Right lobe of liver (tissue), 6 donors: ENCODE measurements at places on chromosomes 5 and 9. TPM values are rescaled to one million over a fixed set of nuclear protein-coding genes. Genes with fewer than 3 reads are reported as not detected.

- no peak overlapping the region for H3K4me3 ChIP-seq
- no peaks in the 10 kb centered on the region for H3K27me3 ChIP-seq
- DNase-seq: no peak
- H3K4me1 ChIP-seq: no peaks in the 10 kb centered on the region
Observed at GRCh38 chr5:35538198-35538931, 79.3 kb upstream of the SPEF2 start.

- no peak overlapping the region for H3K4me3 ChIP-seq
- H3K36me3 ChIP-seq: no peaks in the 10 kb centered on the region
- H3K4me1 ChIP-seq: no peaks in the 10 kb centered on the region
- no peaks in the 10 kb centered on the region for H3K27me3 ChIP-seq
- no peak for DNase-seq
Observed at GRCh38 chr5:151295791-151296477, 7.6 kb downstream of the SLC36A3 start.

DNA sequence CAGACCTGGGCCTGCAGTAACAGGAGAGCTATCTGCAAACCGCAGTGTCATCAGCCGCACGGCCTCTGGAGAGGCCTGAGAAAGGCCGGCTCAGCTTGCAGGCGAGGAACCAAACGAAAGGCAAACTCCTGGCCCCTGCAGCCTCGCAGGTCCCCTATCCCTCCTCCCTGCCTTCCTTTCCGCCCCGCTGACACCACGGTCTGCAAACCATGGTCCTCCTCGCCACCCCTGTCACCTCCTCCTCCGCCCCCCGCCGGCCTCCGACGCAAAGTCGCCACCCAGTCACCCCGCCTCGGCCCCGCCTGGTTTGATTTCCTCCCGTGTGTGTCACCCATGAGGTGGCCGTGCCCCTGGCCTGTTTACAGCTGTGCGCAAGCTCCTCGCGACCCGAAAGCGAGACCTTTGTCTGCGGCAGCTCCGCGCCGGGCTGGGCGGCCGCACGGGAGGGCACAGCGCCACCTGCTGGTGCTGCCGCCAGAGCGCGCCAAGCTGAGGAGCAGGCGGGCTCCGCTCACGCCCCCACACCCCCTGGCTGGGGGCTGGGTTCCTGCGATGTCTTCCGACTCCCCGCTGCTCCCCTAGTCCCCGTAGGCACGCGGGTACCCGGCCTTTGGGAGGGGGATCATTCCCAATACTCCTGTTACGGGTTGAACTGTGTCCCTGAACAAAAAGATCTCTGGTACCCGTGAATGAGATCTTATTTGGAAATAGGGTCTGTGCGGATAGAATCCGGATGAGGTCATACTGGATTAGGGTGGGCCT is 19.4 kb downstream of the GBGT1 start:
- H3K27ac ChIP-seq: peak overlapping the region; percentile 2
- H3K4me1 ChIP-seq: no peaks in the 10 kb centered on the region
- H3K36me3 ChIP-seq: no peaks in the 10 kb centered on the region
- H3K27me3 ChIP-seq: no peaks in the 10 kb centered on the region

DNA sequence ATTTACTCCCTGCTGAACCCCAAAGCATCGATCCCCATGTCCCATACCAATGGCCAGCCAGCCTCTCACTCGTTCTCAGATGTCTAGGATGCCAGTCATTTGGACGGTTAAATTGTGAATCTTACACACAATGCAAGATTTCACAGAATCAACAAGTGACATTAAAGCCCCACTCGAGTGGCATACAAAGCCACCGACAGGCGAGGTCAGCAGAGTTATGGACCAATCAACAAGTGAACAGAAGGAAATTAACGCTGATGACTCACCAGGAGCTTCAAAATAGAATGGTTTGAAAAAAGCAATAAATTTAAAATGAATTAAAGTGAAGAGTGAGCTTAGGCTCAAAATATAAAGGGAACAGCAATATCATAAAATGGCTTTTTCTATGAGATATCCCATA is 8.2 kb upstream of the RUFY1 start:
- H3K27ac ChIP-seq: no peak overlapping the region
- H3K4me1 ChIP-seq: no peaks in the 10 kb centered on the region
- H3K27me3 ChIP-seq: no peaks in the 10 kb centered on the region
- no peaks in the 10 kb centered on the region for H3K36me3 ChIP-seq

Gene SH3PXD2B
- 2.5 TPM for total RNA-seq

GRCh38 chr5:72951671-72952468 is 4.0 kb upstream of the FCHO2 start:
- no peaks in the 10 kb centered on the region for H3K4me1 ChIP-seq
- no peak for DNase-seq
- no peaks in the 10 kb centered on the region for H3K36me3 ChIP-seq
- no peaks in the 10 kb centered on the region for H3K27me3 ChIP-seq

DNA sequence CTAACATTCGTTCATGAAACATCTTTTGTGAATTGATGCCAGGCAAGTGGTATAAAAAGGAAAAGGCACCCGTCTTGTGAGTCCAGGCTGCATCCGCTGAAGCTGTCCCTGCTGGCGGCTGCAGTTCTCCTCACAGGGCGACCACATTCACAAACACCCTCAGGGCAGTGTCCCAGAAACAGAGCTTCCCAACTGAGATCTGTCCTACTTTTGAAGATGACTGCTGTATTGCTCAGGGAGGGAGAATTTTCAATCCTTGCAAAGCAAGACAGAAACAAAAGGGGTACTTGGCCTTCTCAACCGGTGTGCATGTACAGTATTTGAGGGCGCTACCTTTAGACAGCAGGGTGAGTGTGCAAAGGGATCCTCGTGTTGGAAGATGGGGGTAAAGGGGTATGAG is 316.1 kb downstream of the GADD45G start:
- H3K4me3 ChIP-seq: no peak overlapping the region
- no peak overlapping the region for H3K27ac ChIP-seq
- no peaks in the 10 kb centered on the region for H3K36me3 ChIP-seq
- H3K27me3 ChIP-seq: no peaks in the 10 kb centered on the region
- no peak for DNase-seq

Gene LHX6
- total RNA-seq: 0.31 TPM

- H3K27me3 ChIP-seq: no peaks in the 10 kb centered on the region
- H3K4me1 ChIP-seq: no peaks in the 10 kb centered on the region
- H3K36me3 ChIP-seq: no peaks in the 10 kb centered on the region
- H3K4me3 ChIP-seq: no peak overlapping the region
- DNase-seq: no peak
- H3K27ac ChIP-seq: no peak overlapping the region
Observed at GRCh38 chr5:97909541-97909940, 726.5 kb upstream of the RIOK2 start.

Gene DDX4
- not detected for total RNA-seq

GRCh38 chr5:171624396-171624795 is 161.2 kb upstream of the SMIM23 start:
- H3K4me1 ChIP-seq: no peaks in the 10 kb centered on the region
- H3K4me3 ChIP-seq: no peak overlapping the region
- H3K27me3 ChIP-seq: no peaks in the 10 kb centered on the region

Gene GRXCR2
- total RNA-seq: not detected
